Motor neuron (in vitro differentiated cells): ENCODE measurements at places on chromosomes 16 and 17. TPM values are rescaled to one million over a fixed set of nuclear protein-coding genes. Genes with fewer than 3 reads are reported as not detected.
A peak's percentile ranks its signal among the peaks of the same experiment; 100 is the strongest.

DNA sequence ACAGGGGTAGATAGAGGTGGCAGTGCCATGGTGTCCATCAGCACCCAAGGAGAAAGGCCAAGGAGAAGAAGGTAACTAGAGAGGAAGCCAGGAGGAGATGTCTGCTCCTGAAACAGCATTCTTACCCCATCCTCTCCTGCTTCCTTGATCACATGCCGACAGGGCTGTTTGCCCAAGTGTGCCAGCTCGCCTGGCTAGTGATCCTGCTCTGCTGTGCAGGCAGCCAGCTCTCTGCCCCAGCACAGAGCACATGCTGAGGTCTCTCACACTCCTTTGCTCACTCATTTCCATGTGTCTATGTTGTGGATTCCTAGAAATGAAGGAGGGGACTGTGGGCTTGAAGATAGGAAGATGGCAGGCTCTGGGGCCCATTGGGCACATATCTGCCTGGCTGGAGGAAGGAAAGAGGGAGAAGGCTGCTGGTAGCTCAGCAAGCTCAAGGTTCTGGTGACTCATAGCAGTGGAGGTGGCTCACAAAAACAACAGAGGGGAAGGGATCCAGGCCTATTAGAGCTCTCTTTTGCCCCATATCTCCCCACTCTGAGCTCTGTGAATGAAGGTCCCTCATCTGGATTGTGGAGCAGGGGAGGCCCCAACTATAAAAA is 54.3 kb downstream of the NEUROD2 start:
- no peak for ATAC-seq

Gene PDE6G
- total RNA-seq: 0.43 and 0.75 TPM in 2 replicates

DNA sequence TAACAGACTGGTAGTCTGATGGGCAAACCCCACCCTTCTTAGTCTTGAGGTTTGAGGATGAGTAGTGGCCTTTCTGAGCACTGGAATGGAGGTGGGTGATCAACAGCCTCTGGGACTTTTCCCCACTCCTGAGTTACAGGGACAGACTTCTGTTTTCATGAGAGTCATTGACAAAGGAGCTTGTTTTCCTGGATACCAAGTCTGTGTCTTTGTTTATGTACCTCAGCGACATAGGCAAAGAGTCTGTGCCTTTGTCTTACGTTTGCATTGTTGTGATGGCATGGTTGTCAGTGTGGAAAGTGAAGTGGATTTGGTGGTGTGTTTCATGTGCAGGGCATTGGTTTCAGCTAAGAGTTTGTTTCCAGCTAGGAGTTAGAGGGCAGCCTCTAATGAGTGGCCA is 17.5 kb downstream of the EPN2 start:
- no peak for ATAC-seq

DNA sequence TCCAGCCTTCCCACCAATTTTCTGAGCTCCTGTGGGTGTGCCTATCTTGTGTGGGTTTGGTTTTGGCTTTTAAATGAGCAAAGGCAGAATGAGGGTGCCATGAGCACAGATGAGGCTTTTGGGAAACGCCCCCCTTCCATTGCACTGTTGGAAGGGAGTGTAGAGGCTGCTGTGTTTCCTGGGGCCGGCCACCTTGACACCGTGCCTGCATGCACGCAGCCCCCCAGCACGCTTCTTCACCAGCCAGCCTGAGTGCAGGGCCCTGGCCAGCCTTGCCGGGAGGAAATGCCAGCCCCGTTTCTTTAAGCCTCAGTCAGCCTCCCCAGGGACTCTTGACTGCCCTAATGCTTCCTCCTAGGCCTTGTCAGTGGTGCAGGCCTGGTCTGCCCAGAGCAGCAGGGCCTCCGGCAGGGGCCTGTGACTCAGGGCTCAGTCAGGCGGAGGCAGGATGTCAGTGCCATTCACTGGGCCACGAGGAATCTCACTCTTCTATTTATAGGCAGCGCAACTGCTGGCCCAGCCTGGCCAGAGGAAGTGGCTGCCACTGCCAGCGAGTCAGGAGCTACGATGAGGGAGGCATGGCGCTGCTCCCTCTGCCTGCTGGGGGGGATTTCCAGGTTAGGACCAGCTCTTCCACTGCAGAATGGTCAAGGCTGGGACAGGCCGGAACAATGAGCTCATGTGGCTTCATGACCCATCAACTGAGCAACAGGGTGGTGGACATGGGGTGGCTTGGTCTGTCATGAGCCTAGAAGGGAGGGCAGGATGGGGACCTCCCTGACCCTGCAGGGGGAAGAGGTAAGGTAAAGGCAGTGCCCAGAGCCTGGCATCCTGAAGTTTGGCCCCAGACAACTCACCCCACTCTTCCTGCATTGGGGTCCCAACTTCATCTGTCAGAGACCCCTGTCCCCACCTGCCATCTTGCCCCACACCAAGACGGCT is 205.2 kb downstream of the RAB11FIP4 start:
- peak; percentile 98 for ATAC-seq

Gene TEKT5
- total RNA-seq: 0.22 and 0.44 TPM in 2 replicates

DNA sequence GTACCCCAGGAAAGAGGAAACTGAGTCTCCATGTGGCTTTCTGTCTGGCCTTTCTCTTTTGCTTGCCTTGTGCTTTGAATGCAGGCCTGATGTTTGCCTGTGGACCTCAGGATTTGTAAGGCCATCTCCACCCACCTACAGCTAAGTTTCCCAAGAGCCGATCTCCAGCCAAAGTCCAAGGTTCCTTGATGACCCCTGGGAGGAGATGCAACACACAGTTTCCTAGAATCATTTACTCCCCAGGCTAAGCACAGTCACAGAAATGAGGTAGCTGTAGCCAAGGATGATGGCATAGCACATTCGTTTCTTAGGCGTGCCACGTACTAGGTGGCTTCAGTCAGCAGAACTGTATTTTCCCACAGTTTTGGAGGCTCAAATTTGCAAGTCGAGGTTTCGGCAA is 595.4 kb downstream of the MAF start:
- no peak for ATAC-seq

DNA sequence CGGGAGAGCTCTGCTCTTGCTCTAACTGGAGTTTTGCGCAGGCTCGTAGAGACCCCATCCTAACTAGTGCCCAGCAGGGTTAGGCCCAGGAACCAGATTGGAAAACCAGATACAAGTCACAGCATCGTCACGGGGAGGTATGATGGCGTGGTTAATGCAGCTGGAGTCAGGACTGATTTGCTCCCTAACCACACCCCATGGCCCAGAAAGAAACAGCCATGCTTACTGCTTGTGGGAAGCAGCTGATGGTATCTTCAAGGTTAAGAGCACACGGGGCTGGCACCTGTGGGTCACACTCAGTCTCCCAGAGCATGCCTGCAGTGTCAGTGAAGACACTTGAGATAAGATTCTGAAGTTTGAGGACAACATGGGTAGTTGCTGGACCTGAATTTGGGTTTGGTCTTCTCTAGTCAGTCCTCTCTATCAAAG is 60.2 kb downstream of the WIPI1 start:
- ATAC-seq: no peak

Gene CRYM
- total RNA-seq: 0.48 and 0.66 TPM in 2 replicates

GRCh38 chr17:67044940-67045339 is 586 bp downstream of the CACNG1 start:
- ATAC-seq: no peak
